NCI-H524 (cell line): ENCODE measurements at places on chromosomes 7 and 10.

DNA sequence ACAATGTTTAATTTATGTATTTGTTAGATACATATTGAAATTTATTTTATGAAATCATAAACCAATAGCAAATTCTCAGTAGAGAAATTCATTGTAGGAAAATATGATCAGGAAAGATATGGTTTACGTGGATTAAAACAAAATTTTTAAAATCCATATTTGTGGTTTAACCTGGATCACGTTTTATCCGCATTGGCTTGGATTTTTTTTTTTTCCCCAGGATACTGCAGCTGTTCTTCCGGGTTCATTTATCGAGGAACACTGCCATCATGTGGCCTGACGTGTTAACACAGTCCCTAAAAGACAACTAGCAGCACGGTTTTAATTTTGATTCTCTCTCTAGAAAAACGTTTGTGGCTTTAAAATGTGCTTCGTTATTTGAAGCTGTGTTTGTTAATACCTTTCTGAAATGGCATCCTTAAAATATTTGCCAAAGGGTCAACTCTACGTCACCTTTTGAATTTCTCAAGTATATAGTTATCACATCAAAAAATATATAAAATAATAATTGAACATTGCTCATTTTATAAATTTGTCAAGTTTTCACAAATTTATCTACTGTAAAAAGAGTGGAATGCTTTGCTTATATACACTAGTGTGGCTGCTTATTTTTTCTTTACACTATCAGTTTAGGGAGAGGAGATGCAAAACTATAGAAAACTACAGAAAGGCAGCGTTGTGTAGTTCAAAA, 8.7 kb upstream of the ASB4 start:
- peak; percentile 61 for DNase-seq

GRCh38 chr7:27804139-27804538, 64.2 kb downstream of the TAX1BP1 start:
- DNase-seq: no peak

GRCh38 chr7:32586291-32587221, 91.3 kb downstream of the AVL9 start:
- DNase-seq: no peak

GRCh38 chr7:28018856-28019465, 161.6 kb downstream of the JAZF1 start:
- DNase-seq: no peak

DNA sequence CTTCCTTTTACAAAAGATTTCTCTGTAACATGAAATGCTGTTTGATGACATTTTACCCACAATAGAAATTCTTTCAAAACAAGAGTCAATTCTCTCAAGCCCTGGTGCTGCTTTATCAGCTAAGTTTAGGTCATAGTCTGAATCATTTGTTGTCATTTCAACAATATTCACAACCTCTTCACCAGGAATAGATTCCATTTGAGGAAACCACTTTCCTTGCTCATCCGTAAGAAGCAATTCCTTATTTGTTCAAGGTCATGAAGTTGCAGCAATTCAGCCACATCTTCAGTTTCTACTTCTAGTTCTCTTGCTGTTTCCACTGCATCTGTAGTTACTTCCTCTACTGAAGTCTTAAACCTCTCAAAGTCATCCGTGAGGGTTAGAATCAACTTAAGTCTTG, 315.3 kb downstream of the TYW1 start:
- DNase-seq: no peak

GRCh38 chr10:109504401-109504800, 418.9 kb downstream of the XPNPEP1 start:
- no peak for DNase-seq
